ENCODE measurements at places on chromosomes 3 and 15. TPM values are rescaled to one million over a fixed set of nuclear protein-coding genes. Genes with fewer than 3 reads are reported as not detected.

DNA sequence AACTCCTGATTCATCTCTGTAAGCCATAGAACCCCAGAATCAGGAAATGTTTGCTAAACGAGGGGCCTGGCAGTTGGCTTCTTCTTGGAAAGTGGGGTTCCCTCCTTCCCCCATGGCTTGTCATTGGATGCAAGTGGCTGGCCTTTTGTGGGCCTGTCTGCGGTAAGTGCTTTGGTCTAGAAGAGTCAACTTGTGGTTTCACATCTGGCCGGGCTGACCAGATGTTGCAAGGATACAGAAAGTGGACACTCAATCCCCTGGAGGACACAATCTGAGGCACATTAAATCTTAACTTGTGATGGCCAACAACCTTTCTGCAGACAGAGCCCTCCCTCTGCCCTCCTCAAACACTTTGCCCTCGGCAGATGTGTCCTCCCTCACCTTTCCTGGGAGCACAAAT, 1.1 kb downstream of the FAH start:
- no peak for DNase-seq

DNA sequence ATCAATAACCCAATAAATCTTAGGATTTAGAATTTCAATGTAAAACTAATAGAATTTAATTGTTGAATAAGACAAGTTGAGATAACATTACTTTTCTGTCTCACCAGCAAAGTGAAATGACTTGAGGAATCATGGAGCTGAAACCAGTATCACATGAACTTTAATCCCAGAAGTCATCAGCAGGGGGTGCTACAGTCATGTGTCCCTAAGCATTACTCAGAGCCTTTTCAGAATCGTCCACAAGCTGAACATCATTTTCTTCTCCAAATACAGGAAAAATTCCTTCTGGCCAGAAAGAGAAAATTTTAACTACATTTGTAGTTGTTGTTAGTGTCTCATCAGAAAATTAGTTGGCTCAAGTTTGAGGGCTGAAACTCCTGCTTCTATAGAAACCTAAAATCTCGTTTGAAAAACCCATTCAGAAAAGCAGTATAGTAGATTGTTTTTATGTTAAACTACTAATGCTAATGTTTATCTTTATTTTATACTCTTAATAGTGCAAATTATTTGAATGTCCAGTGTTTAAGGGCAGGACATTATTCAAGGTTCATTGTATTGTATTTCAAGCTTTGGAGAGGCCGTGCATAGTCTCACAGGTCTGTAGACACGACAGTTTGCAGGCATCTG, 384.1 kb downstream of the PLOD2 start:
- peak; percentile 43 for DNase-seq

DNA sequence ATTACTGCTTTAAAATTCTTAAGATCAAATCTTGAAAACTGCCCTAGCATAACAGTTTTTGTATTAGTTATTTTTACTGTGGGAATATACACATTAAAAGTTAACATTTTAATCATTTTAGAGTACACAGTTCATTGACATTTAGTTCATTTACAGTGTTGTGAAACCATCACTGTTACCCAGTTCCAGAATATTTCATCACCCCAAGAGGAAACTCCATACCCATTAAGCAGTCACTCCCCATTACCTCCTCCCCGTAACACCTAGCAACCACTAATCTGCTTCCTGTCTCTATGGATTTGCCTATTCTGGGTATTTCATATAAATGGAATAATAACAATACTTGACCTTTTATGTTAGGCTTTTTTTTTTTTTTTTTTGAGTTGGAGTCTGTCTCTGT, 164.1 kb upstream of the LRRFIP2 start:
- DNase-seq = peak; percentile 68

GRCh38 chr15:68518046-68518445, 60.7 kb upstream of the CORO2B start:
- DNase-seq = no peak

DNA sequence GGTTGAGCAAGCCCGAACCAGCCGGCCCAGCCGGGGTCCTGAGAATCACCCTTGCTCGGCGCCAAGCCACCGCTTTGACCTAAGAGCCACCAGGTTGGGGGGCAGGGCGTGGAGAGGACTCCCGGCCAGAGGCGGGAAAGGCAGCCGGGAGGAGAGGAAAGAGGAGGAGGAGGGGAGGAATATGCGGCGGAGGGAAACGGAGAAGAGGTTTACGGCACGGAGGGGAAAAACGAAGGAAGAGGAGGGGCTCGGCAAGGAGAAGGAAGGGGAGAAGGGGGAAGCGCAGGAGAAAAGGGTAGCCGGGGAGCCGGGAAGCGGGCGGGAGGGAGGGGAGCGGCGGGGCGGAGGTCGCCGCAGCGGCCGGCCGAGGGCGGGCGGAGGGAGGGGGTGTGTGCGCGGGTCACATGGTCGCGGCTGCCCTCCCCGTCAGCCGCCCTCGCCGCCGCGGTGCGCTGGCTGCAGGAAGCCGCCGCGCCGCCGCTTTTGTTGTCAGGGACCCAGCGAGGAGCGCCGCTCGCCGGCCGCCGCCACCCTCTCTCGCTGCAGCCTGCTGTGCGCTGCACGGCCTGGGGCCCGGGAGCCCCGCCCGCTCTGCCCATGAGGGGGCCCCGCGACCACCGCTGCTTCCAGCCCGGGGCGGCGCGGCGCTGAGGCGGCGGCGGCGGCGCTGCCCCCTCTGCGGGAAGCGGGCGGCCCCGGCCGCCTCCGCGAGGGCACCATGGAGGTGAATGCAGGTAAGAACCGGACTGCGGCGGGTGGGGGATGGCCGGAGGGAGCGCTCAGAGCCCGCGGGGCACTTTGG, at the start of gene NR1D2:
TSS of gene NR1D2 (plus strand) at position 426 of the 802 bp plus-strand sequence. CDS start at position 719, 293 bp downstream.
- DNase-seq = peak; percentile 87

DNA sequence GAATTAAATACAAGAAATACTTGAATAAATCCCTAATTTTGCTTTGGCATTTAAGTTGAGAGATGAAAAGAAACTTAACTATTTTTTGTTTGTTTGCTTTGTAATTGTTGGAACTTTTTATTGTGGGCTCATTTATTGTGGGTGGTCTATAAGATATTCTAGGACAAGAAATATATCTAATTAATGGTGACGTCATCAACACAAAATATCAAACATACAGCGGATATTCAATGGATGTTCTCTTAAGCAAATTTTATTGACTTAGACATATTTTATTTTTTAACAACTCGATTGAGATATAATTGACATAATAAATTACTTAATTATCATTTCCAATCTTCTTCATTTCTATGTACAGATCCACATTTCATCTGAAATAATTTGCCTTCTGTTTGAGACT, 30.0 kb downstream of the SYNPR start:
- no peak for DNase-seq

GRCh38 chr15:59347915-59348314, 24.8 kb downstream of the MYO1E start:
- no peak for DNase-seq

GRCh38 chr15:100613208-100613607, 10.8 kb downstream of the ASB7 start:
- no peak for DNase-seq

The SLC2A2 gene
- not detected for total RNA-seq

Measured in dermis microvascular lymphatic vessel endothelial cell (primary cell).